AG09319 (cell line): ENCODE measurements at places on chromosomes 4 and X.

DNA sequence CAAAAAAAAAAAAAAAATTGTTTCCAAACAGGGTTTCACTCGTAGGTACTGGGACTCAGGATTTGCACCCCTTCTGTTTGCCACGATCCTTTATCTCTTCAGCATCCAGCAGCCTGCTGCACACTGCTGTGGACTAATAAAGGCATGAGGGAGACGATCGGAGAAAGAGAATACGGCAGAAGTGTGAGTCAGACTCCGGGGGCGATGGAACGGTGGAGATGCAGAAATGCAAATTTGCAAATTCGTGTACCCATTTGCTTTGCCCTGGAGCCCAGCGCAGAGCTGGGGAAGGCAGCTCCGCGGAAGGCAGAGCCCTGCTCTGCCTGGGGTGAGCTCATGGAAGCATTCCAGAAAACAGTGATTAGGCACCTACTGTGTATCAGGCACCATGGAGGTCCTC lies 270.3 kb downstream of the ASMT start:
- no peak for DNase-seq

- peak; percentile 53 for DNase-seq
Observed at GRCh38 chr4:48375651-48376304, 34.4 kb downstream of the SLAIN2 start.

DNA sequence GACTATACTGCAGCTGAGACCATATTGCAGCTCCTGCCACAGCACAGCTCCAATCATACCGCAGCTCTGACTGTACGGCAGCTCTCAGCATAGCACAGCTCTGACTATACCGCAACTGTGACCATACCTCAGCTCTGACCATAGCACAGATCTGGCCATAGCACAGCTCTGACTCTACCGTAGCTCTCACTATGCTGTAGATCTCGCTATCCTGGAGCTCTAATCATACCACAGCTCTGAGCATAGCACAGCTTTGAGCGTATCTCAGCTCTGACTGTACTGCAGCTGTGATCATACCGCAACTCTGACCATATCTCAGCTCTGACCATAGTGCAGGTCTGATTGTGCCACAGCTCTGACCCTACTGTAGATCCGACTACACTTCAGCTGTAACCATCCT lies 139.2 kb downstream of the ASMT start:
- DNase-seq, result peak; percentile 3

DNA sequence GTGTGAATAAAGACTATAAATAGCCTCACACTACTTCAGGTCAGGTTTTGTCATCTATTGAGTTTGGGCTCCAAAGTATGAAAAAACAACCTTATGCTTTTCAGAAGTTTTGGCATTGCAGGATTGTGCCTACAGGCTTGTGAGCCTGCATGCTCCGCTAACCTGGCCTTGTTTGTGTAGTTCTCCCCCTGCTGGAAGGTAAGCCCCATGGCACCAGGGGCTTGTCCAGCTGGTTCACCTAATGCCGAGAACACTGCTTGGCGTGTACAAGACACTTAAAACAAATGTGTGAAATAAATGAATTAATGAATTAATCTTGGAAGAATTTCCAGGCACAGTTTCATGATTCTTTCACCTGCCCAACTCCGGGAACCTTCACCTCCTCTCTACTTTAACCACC lies 1.8 kb upstream of the HSD17B10 start:
- peak; percentile 38 for DNase-seq

DNA sequence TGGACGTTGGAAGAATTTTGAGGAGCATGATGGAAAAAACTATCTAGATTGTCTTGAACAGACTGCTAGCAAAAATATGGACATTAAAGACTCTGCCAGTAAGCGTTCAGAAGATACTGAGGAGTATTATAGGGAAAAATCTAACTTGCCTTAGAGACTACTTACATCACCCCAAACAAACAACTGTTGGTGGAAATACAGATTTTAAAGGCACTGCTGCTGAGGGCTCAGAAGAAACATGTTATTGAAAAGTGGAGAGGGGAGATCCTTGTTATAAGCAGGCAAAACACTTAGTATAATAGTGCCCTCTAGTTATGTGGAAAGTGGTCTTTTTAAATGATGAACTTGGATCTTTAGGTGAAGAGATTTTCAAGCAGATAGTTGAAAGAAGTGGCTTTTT lies 29.2 kb downstream of the MAD2L1 start:
- no peak for DNase-seq

DNA sequence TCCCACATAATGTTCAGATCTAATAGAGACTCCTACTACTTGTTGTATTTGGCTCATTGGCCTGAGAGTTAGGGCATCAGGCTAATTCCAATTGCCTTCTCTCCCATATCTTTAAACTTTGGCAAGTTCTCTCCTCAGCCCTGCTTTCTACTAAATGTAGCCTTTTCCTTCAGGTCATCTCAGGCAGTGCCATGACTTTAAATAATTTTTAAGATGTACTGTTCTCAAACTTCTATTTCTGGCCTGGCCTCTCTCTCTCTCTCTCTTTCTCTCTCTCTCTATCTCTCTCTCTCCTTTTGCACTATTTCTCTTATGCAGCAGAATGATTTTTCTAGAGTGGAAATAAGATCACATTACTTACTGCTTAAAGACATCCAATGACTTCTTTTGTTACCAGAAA lies 114.5 kb upstream of the PAQR3 start:
- DNase-seq, result no peak

GRCh38 chr4:88108747-88109122 lies 49.7 kb downstream of the ABCG2 start:
- no peak for DNase-seq

DNA sequence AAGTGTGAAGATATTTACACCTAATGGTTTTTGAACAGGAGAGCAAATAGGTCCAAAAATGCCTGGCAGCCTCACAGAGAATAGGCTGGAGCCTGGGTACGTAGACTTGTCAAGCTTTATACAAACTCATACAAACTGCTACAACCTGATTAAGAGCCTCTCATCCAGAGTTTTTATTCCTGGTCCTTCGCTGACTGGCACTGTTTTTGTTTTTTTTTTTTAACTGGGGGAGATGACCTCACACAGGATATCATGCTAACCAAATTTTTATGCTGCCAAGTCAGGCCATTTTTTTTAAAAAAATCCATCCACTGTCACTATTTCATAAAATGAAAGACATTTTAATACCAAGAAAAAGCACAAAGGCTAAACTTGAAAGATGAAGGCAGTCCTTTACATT lies 1.9 kb downstream of the FAM114A1 start:
- no peak for DNase-seq

DNA sequence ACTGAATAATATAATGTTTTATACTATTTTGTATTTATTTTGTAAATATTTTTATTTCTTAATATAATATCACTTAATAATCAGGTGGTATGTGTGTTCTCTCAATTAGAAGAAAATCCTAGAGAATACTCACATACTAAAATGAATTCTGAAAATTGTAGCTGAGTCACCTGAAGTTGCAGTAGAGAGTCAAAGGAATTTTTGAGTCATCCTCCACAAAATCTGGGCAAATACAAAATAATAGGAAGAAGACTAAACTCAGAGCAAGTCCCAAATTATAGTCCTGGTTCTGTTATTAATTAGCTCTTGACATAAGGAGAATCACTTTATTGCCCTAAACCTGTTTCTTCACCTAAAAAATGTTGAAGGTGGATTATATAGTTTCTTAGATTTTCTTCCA lies 57.8 kb downstream of the SPATA4 start:
- no peak for DNase-seq

DNA sequence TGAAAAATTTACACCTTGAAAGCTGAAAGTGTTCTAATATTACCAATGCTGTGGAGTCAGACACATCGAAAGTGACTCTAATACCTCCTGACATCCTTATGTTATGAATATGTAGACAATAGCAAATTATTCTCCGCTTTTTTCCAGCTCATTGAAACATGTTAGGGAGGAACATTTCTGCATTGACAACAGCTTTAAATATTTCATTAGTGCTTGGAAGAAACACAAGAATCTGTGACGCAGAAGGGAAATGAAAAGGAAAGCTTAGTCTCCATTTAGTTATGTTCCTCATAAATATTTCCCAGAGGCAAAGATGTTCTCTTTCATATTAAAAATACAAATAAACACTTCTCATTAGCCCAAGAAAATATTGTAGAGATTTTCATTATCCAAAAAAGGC lies 55.8 kb upstream of the CD99 start:
- DNase-seq, result no peak

GRCh38 chr4:103046416-103047290 lies 27.1 kb upstream of the SLC9B1 start:
- DNase-seq, result peak; percentile 5

DNA sequence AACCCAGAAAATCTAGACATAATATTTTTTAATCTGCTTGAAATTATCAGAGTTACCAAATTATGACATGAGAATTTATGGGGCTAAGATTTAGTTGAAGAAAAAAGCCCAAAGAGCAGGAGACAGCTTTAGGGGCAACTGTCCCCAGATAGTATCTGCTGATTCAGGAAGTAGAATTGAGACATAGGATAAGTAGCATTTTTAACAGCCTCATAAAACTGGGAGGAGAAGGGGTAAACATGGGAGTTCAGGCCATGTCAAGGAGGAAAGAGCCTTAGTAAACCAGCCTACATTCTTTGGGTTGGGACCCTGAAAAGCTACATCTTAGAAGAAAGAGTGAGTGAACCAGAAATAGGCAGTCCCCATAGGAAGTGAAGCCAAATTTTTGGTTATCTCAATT lies 9.7 kb upstream of the RAB28 start:
- no peak for DNase-seq

GRCh38 chr4:95643627-95644026 lies 94.9 kb upstream of the UNC5C start:
- DNase-seq, result no peak

DNA sequence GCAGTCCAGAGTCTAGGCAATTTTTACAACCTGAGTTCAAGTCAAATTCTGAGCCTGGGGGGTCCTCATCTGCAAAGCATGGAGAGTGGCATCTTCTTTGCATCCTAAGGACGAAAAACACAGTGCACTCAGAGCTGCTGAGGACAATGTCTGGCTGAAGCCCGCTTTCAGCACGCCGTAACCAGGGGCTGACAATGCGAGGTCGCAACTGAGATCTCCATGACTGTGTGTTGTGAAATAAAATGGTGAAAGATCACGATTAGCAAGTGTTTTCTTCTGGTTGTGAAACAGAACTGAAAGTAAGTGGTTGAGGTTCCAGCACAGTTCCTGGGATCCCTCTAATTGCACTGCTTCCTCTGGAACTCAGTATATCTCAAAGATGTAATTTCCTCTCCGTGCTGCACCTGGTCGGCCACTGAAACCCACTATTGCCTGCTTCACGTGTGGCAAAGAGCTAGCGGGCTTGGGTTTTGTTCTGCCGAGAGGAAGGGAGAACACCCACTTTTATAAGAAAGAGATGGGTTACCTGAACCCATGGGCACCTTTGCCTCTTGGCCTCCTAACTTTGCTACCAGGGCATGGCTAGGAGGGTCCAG lies 7.7 kb upstream of the F11 start:
- no peak for DNase-seq

GRCh38 chr4:135775909-135776308 lies 1574.3 kb upstream of the PABPC4L start:
- no peak for DNase-seq

DNA sequence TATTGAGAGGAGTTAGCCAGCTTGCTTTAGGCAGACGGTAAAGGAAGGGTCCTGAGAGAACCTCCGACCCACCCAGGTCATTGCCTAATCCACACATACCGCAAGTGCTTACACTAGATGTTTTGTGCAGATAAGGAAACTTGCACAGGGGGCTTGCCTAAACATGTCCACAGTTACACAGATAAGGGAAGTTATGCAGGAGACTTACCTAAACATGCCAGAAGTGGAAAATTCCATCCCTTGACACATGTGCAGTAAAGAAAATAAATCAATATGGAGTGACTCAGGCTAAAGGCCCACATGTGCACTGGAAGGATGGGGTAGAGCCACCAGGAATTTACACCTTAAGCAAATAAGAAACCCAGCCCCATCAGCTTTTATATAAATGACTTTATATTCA lies 232.8 kb upstream of the HDX start:
- DNase-seq, result no peak

- DNase-seq, result no peak
Observed at GRCh38 chr4:2848449-2848848, 4.8 kb downstream of the ADD1 start.

DNA sequence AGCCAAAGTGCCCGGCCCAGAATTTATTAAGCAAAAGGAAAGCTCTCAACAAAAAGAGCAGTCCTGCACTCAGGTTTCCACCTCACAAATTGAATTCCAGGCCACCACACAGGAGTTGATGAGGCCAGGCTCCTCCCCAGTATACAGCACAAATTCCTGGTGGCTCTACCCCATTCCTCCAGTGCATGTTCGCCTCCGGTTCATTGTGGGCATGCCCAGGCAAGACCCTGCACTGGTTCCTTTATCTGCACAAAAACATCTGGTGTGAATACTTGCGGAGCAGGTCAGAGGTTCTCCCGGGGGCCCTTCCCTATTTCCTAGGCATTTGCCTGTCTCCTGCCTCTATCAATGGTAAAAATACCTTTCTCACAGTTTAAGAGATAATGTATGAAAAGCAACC lies 195.2 kb upstream of the ANXA10 start:
- DNase-seq, result peak; percentile 1

DNA sequence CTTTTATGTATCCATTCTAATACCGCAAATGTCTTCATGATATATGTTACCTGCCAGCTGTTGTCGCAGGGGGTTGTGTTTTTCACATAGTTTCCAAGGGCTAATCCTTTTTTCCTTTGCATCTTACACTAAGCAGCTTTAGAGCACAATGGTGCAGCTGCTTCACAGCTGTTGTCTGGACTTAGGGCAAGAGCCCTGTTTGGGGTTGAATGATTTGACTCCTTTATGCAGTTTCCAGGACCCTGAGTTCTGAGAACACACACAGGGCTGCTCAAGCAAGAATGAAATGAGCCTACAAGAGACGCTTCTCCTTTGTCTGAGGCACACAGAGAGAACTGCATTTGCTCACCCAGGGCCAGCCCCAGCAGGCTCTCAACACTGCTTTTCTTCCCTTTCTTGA lies 20.2 kb downstream of the CCNG2 start:
- no peak for DNase-seq

DNA sequence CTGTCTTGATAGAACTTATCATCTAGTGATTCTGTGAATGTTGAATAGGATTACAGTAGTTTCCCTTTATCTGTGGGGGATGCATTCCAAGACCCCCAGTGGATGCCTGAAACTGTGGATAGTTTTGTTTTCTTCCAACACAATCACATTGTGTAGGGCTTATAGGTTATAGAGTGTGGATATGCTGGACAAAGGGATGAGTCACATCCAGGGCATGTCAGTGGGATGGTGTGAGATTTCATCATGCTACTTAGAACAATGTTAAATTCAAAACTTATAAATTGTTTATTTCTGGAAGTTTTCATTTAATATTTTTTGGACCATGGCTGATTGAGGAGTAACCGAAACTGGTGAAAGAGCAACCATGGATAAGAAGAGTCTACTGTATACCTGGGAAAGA lies 432.3 kb upstream of the ATOH1 start:
- DNase-seq, result peak; percentile 35

DNA sequence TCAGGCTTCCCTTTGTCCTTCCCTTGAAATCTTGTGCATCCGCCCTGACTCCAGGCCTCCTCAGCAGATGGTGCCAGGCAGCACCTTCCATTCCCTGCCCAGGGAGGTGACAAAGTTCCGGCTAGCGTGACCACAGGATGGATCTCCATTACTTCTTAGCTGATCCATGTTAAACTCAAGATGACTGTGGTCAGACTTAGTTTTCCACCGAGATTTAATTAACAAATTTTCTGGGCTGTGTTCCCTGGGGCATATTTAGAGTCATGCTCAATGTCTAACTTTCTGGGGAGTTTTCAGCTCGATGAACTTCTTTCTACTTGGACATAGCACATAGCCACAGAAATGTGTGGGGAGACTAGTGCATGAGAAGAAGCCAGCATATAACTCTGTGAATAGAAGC lies 215.1 kb upstream of the SFRP2 start:
- peak; percentile 39 for DNase-seq

GRCh38 chr4:32499171-32499570 lies 1779.0 kb downstream of the PCDH7 start:
- no peak for DNase-seq
